ENCODE measurements at places on chromosomes 5 and 9.

GRCh38 chr5:139027150-139027549, 152.0 kb upstream of the LRRTM2 start:
- DNase-seq: no peak

DNA sequence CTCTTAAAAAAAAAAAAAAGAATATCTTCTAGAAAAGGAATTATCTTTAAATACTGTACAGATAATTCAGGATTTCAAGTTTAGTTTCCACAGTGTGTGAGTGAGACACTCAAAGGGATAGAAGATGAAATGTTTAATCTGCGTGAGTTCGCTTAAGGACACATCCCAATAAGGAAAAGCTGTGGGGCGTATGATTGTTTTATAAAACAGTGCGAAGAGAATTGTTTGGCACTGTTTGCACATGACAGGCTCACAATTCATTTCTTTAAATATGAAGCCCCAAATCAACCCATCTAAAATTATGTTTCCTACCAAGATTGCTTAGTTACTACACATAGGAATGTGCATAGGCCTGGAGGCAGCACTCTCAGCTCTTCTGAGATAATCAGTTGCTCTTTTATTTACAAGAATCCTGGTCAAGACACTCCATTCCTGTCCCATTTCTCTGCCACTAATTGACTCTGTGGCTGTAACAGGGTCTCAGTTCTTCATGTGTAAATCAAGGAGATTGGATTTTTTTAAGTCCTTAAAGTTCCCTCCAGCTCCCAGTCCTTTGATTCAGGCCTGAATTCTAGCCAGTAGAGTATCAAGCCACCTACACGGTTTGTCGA, 60.1 kb downstream of the BHMT start:
- no peak for DNase-seq

- DNase-seq: no peak
These were observed 128.9 kb downstream of the SUSD1 start for GRCh38 chr9:112046181-112046580.

GRCh38 chr5:154542581-154542980, 64.6 kb upstream of the HAND1 start:
- no peak for DNase-seq

DNA sequence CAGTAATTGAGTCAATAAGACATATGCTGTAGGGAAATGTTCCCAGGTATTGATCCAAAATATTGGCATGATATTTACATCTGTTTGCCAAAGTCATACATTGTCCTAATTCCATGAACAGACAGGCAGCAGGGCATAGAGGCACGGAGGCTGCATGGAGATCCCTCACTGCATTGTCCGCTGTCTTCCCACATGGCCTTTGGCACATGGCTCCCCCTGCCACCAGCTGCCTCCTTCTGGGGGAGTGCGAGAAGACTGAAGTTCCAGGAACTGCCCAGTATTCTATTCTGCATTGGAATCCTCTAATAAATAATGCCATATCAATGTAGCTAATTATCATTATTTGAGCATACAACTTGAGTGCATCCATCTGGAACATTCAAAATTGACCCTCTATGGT, 269.0 kb downstream of the FBXL7 start:
- no peak for DNase-seq

GRCh38 chr9:93667627-93668026, 91.2 kb downstream of the PHF2 start:
- peak; percentile 50 for DNase-seq

DNA sequence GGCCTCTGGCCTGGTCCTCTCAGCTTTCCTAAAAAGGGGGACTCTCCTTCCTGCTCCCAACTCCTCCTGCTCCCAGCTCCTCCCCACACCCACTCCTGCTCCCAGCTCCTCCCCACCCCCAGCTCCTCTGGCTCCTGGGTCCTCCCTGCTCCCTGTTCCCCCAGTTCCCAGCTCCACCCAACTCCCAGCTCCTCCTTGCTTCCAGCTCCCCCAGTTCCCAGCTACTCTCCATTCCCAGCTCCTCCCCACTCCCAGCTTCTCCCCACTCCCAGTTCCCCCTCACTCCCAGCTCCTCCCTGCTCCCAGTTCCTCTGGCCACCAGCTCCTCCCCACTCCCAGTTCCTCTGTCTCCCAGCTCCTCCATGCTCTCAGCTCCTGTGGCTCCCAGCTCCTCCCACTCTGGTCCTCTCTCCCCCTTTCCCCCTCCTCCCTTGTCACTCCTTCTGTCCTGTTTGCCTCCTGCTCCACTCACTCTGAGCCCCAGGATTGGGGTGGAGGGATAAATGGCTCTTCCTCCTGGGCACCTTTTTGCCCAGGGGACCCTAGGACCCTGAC, 75.7 kb downstream of the KCNT1 start:
- no peak for DNase-seq

DNA sequence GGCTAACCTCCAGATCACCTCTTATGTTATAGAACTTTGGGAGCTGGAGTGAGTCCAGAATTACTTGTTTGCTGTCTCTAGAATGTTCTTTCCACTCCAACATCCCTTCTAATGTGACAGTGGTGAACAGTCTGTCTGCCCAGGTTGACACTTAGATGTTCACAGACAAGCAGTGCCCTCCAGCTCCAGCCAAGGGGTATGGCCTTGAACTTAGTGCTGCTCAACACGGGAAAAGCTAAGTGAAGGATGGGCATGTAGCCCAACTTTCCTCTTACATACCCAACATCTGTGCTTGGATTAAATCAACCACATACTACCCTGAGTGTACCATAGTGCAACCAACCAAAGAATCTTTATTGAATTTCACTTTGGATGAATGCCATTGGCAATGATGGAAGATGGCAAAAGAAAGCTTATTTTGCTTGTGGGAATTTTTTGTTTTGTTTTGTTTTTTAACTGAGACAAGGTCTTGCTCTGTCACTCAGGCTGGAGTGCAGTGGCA, 201.2 kb downstream of the NXNL2 start:
- DNase-seq: no peak

- no peak for DNase-seq
These were observed 10.2 kb downstream of the EXOC3 start for GRCh38 chr5:452978-453710.
